Activated T-helper 2 cell treated with anti-CD3 and anti-CD28 coated beads, Interferon-gamma antibody, Interleukin-2, Interleukin-4, amounts not matched to agents 10 μg/mL and 5 μg/mL and 100 μg/mL, durations not matched to agents 14 hours and 24 hours and 36 hours (primary cell): ENCODE measurements at places on chromosomes 6 and 20. TPM values are rescaled to one million over a fixed set of nuclear protein-coding genes. Genes with fewer than 3 reads are reported as not detected.

- DNase-seq: no peak
Measured at GRCh38 chr6:10883312-10884244, 1.7 kb upstream of the GCM2 start.

- DNase-seq: no peak
Measured at GRCh38 chr6:146595972-146596731, 2.6 kb upstream of the ADGB start.

- DNase-seq: no peak
Measured at GRCh38 chr6:108621117-108621516, 60.4 kb downstream of the FOXO3 start.

Gene CTAGE9
- not detected in 2 replicates for total RNA-seq

- no peak for DNase-seq
Measured at GRCh38 chr20:48404598-48404997, 423.2 kb downstream of the PREX1 start.

Gene TP53TG5
- not detected in 2 replicates for total RNA-seq

DNA sequence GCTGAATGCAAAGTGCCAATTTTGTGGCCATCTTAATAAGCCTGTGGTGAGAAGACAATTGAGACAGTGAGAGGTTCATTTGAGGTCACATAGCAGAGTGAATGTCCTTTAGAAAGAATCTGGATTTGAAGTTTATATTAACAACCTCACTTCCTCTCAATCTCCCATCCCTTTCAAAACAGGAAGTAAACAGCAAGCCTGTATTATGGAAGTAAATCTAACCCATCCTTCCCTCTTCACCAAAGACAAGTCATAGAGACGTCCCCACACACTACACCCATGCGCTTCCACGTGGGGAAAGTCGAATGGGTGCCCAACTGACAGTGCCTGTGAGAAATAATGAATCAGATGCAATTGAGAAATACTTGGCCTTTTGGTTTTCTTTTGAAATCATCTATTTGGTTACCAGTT is 28.8 kb upstream of the CCND3 start:
- no peak for DNase-seq

Gene IL17A
- total RNA-seq: 0.18 TPM in 1 of 2 replicates, not detected in the other

GRCh38 chr20:7387638-7388193 is 552.5 kb downstream of the HAO1 start:
- no peak for DNase-seq

DNA sequence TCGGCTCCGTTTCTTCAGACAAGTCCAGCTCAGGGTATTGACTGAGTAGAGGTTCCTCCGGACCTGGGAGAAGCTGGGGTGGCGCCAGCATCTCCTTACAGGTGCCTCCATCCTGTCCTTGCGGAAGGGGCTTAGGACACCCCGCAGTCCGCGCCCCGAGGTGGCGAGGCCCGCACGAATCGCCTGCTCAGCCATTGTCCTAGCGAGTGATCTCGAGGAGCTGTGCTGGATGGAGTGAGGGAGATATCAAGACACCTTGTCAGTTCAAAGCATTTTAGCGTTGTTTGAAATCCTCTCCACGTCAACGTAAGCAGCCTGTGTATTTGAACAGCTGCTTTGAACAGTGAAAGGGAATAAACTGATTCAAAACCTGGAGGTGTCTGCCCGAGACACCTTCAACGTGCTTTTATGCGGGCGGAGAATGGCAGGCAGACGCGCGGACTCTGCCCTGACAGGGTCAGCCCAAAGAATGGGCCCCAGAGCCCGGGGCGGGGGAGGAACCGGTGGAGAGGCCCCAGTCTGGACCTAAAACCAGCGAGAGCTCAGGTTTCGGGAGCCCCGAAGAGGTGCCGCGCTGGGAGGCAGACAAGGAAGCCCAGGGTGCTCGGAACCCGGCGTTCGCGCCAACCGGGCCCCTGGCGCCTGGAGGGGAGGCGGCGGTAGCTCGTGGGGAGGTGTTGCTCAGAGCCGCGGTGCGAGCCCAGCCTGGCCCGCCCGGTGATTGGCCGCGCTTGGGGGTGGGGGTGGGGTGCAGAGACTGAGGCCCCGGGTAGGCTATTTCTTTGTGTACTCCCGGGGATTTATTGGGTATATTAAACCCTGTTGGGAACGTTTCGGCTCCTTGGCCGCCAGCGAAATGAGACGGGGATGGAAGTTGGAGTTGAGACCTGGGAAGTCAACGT is 3.1 kb upstream of the POU3F2 start:
- DNase-seq: no peak

- DNase-seq: no peak
Measured at GRCh38 chr6:152096863-152097496, 289.5 kb downstream of the ESR1 start.

GRCh38 chr6:132236744-132237143 is 164.5 kb downstream of the MOXD1 start:
- DNase-seq: no peak
